Stimulated activated CD4-positive, alpha-beta T cell treated with anti-CD3 and anti-CD28 coated beads, Interleukin-4, amount 100 ng/mL, for 24 hours (primary cell): ENCODE measurements at places on chromosomes 2 and 18.
A peak's percentile ranks its signal among the peaks of the same experiment; 100 is the strongest.

DNA sequence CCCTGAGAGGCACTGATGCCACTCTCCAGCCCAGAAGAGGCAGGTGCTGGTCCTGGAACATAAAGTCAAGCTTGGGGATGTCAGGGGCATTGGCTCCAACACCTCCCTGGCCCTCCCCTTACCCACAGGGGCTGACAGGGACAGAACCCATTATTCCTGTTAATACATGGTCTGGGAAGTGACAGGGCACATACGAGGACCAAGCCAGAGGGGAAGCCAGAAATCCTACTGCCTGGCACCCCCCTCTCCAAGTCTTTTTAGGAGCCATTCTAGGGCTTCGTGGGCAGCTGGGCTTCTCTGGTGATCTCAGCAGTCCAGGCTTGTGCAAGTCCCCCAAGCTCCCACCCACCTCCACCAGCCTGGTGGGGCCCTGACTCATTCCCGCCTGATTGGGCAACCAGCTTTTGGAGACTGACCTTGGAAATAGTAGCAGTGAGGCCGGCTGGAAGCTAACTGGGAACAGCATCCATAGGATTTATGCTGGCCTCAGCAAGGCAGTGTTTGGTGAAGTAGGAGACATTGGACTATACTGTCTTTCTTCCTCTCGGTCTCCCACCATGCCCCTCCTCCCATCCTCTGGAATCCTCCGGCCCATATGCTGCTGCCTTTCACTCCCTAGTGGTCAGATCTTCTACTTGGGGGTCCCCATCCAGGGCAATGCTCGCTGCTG lies 86.4 kb upstream of the HK2 start:
- no peak for DNase-seq

- DNase-seq, result no peak
These were observed 204.8 kb upstream of the SYT4 start for GRCh38 chr18:43482136-43482535.

DNA sequence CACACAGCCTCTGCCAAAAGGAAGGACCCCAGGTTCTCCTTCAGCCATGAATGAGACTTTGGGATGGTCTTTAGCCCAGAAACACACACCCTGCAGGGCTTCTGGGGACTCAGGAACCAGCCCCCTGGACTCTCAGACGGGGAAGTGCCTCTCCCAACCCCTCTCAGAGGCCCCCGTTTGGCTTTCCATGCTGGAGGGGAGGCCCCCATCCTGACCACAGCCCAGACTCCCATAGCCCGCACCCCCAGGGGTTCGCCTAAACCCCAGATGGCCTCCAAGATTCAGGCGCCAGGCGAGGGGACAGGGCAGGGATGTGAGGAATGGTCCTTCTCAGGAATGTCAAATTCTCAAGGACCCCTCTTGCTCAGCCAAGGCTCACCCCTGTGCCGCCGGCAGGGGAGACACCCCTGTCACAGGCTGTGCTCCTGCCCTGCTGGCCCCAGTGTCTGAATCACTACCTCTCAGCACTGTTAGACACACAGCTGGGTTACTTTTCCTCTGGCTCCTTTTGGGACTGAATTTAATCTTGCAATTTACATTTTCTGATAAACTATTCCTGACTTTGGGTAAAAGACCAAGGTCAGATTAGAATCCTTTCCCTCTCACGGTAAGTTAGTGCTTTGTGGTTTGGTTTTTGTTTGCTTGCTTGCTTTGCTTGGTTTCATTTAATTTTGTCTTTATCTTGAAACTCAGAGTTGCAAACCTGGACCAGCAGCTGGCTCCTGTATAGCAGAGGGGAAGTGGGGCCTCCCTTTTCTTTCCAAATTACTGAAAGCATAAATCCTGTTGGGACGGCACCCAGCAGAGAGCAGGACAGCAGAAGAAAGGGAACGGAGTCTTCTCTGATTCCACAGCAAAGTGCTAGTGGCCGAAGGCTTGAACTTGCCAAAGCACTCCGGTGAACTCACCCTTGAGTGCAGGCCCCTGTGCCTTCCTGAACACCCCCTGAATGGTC lies 198.9 kb upstream of the RAB6C start:
- DNase-seq, result no peak

- no peak for DNase-seq
These were observed 15.5 kb upstream of the ACVR1 start for GRCh38 chr2:157891643-157892041.

DNA sequence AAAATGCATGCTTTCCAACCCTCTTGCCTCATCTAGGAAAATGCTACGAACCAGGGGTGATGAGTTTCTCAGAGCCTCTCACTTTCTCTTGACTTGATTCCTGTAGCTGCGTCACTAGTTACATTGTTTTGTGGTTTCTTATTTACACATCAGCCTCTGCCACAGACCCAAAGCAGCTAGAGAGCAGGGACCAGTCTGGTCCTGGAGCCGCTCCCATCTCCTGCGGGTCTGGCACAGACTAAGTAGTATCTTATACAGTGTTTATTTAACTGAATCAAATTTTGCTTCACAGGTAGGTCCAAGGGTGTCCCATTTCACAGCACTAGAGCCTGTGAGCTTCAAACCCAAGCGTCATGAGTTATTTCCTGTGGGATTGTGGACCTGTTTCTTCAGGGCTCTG lies 310.5 kb downstream of the MYCN start:
- DNase-seq, result no peak

GRCh38 chr18:63979409-63979920 lies 9.6 kb downstream of the SERPINB8 start:
- DNase-seq, result peak; percentile 44

- DNase-seq, result no peak
These were observed at the start of gene B3GNT7 for GRCh38 chr2:231395188-231396057. Gene B3GNT7, plus strand, starts transcription at chr2:231395710. Its CDS starts 94 bp downstream, at chr2:231395804.

- DNase-seq, result no peak
These were observed 3.7 kb downstream of the ITGAV start for GRCh38 chr2:186593523-186593922.

- no peak for DNase-seq
These were observed 8.2 kb upstream of the RNU2-63P start for GRCh38 chr2:88024509-88024908.

GRCh38 chr18:51727780-51728179 lies 530.3 kb upstream of the MEX3C start:
- no peak for DNase-seq

DNA sequence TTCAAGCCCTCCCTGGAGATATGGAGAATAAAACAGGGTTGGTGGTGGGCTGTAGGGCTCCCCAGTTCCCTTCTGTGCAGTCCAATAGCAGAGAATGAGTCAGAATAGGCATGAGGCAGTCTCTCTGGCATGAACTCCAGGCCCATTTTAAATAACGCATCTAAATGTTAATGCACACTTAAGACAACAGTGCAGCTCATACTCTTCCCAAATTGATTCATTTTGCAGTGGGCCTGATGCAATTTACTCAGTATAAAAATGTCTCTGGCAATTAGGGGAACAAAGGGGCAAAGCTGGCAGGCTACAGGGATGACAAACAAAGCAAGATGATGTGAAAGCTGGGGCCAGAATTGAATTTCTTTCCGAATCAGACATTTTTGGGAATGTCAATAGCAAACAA lies 402.8 kb downstream of the CLIP4 start:
- DNase-seq, result no peak

DNA sequence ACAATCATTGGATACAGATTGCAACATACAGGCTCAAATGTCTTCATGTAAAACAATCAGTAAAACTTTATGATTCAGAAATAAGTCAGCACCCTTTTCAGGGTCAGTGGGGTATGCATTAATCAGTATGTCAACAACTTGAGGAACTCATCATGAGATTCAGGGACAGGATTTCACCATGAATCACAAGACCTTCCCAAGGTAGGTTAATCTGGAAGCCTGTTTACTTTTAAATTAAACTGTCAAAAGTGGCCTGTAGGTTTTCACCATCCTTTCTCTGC lies 104.8 kb downstream of the SP100 start:
- DNase-seq, result no peak

DNA sequence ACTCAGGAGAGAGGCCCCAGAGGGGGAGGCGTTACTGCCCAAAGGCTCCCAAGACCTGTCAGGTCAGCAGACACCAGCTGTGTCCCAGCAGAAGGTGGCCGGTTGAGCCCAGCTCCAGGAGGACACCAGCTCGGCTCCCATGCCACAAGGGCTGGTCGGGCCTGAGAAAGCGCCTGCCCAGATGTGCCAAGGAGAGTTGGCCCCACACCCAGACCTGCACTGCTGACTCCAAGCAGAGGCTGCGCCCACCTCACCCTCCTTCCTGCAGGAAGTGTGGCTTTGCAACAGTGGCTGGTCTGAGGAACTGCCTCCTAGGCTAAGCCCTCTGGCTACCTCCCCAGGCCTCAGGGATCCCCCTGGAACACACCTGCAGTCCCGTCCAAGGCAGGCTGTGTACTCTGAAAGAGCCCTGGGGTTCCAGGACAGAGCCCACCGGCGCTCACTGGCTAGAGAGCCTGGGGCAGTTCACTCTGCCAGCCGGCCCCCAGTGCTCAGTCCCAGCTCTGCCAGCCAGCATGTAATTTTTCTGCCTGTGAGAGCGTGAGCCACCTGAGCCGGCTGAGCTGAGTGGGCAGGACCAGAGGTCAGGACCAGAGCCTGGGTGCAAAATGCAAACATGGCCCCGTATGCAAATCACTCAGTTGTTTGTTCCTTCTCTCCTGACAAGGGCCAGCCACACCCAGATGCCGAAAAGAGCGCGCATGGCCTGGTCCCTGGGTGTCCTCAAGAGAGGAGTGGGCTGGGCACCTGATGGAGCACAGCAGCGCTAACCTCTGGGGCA lies 36.9 kb upstream of the PTMA start:
- DNase-seq, result no peak

GRCh38 chr2:20422402-20423271 lies 24.2 kb upstream of the RHOB start:
- DNase-seq, result no peak

DNA sequence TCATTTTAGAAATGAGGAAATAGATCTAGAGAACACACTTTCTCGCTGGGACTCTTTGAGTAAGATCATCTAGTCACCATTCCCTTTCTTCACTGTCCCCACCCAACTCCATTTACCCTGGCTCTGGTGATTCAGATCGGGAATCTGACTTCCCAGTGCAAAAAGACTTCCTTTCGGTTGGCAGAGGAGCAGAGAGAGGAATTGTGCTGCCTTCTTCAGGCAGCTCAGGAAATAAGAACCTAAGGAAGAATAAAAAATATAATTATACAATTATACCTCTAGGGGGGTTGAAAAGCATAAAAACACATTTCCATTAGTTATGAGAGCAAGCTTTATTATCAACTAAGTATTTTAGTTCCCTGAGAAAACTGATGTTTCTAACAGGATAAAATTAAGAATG lies 9.3 kb upstream of the MPP4 start:
- DNase-seq, result no peak

DNA sequence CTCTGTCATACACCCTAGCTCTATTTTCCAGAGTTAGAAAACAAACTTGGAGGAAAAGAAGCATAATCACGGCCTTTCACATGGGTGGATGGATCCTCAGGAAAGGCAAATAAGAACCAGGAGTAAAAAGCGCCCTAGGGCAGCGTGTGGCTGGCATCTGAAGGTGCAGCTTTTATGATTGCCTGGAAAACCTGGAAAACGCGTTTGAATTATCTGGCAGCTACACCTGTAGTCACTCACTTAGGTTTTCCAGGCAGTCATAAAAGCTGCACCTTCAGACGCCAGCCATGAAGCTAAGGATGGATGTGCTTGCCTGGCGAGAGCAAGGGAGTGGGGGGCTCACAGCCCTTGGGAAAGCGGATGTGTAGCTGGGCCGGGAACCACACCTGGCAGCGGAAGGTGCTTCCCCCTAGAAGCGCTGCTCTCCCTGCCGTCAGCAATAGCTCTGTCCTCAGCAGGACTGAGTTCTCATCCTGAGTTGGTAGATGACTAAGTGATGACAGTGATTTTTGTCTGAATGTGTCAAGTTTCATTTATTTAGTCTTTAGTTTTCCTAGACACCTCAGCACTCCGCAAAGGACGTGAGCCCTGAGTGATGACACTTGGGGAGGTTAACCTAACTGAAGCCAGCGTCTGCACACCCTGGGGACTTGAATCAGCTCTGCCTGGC lies 82.0 kb downstream of the DCDC2C start:
- no peak for DNase-seq

- no peak for DNase-seq
These were observed 50.4 kb upstream of the CTIF start for GRCh38 chr18:48488388-48488850.

GRCh38 chr2:122867941-122868340 lies 1112.5 kb downstream of the TSN start:
- DNase-seq, result no peak

GRCh38 chr2:128754246-128754724 lies 435.6 kb upstream of the HS6ST1 start:
- no peak for DNase-seq

- peak; percentile 74 for DNase-seq
These were observed 1.1 kb upstream of the CXCR4 start for GRCh38 chr2:136118819-136119716.

DNA sequence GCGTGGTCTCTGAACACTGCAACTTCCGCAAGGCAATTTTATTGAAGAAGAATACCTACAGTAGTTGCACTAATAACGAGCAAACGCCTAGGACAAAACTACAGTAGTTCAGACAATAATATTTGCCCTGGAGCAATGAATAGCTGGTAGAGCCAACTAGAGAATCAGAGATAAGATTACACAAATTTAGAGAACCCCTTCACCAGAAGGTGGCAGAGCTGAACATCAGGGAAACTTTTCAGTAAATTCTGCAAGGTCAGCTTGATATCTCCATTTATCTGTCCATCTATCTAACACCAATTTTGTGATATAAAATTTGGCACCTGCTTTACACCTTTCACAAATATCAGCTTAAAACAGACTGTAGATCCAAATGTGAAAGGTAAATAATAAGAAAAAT lies 43.8 kb downstream of the CDH19 start:
- DNase-seq, result no peak
